ENCODE measurements at places on chromosomes 5 and 9.

DNA sequence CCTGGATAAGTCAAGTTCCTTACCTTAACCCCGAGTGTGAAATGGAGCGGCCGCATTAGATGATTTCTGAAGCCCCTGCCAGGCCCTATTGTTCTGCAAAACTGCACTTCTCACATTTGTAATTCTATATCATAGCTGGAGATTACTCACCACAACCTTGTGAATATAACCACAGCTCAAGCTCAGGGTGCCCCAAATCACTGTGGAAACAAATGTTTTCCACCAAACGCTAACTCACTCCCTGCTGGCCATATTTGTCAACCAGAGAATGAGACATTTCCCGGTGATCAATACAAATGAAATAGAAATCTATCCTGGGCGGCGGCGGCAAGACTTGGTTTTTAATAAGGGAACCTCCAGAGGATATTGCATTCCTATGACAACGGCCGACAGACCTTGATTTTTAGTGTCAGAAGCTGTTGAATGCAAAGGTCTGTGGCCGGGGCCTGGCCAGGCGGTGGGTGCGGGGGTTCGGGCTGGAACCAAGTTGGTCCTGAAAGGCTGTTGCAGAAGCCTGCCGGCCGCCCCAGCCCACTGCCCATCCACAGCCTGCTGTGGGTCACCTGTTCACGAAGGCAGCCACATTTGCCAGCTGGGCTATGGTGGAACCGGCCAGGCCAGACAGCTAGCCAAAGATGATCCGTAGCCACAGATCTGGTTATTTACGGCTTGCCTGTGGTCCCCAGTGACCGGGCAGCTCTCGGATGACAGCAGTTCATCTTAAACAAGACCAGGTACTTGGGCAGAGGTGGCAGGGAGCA, 93.9 kb upstream of the LMX1B start:
- DNase-seq, result no peak

- no peak for DNase-seq
Observed at GRCh38 chr9:124880501-124880900, 18.6 kb downstream of the ARPC5L start.

DNA sequence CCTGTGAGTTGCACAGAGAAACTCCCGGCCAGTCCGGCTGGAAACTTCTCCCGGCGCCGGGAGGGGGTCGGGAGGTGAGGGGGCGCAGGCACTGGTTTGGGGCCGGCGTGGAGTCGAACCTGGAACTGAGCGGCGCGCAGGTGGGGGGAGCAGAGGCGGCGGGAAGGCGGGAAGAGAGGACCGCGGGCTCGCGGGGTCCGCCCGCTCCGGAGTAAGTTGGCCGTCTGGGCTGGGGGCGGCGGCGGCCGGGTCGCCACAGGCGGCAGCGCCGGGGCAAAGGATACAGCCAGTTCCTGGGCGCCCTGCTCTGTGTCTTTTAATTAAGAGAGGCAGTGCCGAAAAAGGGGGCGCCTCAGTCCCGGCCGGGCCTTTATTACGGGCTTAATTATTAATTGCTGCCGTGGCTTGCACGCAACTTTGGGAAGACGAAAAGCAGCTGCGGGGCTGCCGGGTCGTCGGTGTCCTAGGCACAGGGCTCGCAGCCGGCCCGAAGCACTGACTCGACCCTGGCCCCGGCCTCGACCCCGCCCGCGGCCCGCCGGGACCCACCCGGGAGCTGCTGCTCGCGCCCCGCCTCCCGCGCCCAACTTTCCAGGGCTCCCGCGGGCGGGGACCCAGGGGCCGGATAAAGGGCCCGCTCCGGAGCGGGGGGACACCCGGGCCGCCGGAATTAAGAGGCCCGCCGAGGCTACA, 1.1 kb downstream of the NTNG2 start:
- no peak for DNase-seq

- DNase-seq, result peak; percentile 11
Observed at GRCh38 chr5:14946815-14947620, 75.4 kb upstream of the ANKH start.

GRCh38 chr5:157324237-157324636, 58.3 kb downstream of the CYFIP2 start:
- no peak for DNase-seq

GRCh38 chr5:82815871-82816270, 261.3 kb downstream of the TMEM167A start:
- no peak for DNase-seq

DNA sequence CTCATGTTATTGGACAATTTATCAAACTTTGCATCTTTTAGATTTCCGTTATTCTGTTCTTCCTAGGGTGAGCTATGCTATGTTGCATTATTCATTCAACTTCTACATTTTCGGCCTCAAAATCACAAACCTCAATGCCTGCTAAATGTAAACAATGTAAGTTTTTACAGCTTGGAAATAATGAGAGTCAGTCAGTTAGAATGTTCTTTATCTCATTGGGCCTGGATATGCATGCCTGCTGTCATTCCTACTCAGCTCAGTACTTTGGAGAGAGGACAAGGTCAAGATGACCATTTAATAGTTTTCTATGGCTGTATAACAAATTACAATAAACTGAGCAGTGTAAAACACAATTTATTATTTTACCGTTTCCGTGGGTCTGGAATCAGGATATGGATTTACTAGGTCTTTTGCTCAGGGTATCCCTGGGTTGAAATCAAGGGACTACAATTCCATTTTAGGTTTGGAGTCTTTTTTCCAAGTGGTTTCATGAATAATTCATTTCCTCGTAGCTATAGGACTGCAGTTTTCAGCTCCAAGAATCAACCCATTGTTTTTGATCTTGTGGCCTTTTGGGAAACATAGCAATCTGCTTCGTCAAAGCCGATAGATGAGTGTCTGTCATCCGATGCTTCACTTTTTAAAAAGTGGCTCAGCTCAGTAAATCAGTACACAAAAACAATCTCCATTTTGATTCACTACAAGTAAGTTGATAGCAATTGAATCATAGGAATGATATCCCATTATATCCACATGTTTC, 1143.2 kb upstream of the CDH6 start:
- DNase-seq, result no peak

- no peak for DNase-seq
Observed at GRCh38 chr9:69279084-69279731, 45.8 kb upstream of the ENTREP1 start.

DNA sequence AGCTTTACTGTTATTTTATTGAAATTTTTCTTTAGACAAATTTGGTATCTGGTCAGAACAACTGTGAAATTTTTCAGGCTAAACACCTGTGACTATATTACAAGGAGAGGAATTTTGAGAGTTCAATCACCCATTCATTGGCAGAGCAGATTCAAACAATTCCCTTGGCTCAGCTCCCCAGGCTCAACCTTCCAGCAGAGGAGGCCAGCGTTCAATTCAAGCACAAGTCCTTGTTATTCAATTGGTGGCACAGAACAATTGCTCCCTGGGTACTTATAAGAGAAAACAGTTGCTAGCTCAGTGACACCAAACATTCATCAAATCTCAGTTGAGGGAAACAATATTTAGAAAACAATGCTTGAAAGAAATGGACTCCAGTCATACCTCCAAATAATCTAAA, 83.3 kb downstream of the SUSD1 start:
- DNase-seq, result no peak

All from immature natural killer cell (primary cell).